ENCODE measurements at places on chromosomes 1 and 21.

GRCh38 chr1:177873238-177873637 lies 96.6 kb downstream of the SEC16B start:
- DNase-seq = peak; percentile 38

DNA sequence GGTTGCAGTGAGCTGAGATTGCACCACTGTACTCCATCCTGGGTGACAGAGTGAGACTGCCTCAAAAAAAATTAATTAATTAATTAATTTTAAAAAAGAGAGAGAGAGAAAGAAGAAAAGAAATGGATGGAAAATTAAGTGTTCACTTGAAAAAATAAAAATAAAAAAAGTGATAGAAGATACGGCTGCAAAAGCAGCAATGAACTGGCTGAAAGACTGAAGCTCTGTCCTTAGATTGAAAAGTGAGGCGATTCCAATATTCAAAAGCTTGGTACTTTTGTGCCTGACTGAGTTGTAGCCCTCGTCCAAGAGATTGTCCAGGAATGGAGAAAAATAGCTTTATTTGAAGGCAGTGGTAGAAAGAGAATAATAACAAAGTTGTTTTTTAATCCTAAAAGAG lies 154.6 kb downstream of the ADSS2 start:
- no peak for DNase-seq

GRCh38 chr1:178258536-178258935 lies 164.6 kb downstream of the RASAL2 start:
- no peak for DNase-seq

GRCh38 chr1:161159913-161160243 lies 578 bp downstream of the USP21 start:
- DNase-seq = no peak

GRCh38 chr1:109632671-109633346 lies 13.2 kb downstream of the AMPD2 start:
- no peak for DNase-seq

DNA sequence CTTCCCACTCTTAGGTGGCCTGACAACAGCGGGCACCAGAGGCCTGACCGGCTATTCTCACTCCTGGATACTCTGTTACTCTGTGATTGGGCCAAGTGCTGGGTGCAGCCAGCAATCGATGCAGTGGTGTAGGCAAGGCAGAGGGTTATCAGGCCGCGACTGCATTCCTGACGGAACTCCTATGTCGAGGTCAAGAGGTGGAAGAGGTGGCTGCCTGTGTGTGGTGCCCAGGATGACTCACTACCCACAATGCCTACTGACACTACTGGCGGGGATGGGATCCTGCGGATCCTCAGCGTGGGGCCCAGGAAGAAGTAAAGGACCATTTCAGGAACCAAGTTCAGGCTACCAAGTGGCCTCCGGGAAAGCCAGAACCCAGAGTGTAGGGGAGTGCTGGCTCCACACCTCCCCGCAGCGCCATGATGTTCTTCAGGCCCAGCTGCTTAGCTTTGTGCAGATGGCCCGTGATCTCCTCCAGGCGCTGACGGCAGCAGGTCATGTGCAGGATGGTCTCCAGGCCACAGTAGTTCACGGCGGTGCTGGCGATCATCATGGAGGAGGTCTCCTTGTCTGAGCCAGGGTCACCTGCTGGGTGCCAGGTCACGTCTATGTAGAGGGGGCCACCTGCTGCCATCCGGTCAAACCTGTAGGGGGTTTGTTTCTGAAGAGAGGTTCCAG lies 4.9 kb downstream of the MTHFR start:
- no peak for DNase-seq

- DNase-seq = peak; percentile 12
Observed at GRCh38 chr1:247373721-247374141, 42.1 kb upstream of the ZNF496 start.

- DNase-seq = peak; percentile 41
Observed at GRCh38 chr1:172497230-172497629, 35.7 kb upstream of the SUCO start.

GRCh38 chr1:216630532-216630931 lies 92.7 kb downstream of the ESRRG start:
- no peak for DNase-seq

GRCh38 chr21:16195538-16195910 lies 465.7 kb downstream of the USP25 start:
- no peak for DNase-seq

GRCh38 chr1:80931178-80931577 lies 869.6 kb upstream of the ADGRL2 start:
- no peak for DNase-seq

DNA sequence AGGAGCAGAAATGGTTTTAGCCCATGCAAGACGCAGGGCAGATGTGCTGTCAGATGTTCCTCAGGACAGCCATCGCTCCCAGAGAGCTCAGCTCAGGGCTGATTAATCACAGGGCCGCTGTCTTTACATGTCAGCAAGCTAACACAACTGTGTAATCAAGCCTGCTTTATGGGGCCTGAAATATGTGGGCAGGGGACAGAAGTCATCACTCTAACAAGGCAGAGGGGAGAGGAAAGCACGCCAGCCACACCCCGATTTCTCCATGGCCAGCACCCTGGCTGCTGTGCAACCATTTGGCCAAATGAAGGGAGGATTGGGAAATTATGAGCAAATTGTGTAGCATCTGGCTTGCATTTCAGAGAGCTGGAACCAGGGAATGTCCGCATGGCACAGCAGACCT lies 368.8 kb downstream of the NPHP4 start:
- DNase-seq = no peak

DNA sequence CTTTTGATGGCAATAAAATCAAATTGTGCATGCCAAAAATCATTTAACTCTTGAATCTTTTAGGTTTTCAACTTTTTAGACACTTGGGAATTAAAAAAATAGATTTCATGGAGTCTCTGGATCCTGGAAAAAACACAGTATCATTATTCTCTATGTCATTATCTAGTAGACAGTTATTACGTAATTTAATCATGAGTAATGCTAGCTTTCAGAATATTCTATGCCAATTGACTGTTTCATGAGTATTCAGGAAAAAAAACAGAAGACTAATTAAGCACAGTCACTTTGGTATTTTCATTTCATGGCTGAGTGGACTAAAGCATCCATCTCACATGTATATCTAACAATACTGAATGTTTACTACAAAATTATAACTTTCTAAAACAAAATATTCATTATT lies 44.0 kb downstream of the ODF2L start:
- DNase-seq = no peak

DNA sequence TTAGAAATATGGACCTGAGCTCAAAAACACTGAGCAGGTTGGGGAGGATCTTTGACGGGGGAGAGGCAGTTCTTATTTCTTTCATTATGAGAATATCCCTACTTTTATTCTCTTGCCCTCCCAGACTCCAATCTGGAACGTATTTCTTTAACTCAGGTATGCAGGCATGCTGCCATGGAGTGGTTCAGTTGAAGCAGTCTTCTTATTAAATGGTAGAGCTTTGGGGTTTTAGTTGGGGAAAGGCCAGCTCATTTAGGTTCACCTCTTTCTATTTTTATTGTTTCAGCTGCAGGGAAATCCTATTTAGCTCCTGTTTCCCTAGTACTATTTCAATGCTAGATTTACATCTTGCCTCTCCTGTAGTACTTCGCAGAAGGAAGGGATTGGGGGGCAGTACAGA lies 198.9 kb downstream of the TTLL7 start:
- DNase-seq = no peak

DNA sequence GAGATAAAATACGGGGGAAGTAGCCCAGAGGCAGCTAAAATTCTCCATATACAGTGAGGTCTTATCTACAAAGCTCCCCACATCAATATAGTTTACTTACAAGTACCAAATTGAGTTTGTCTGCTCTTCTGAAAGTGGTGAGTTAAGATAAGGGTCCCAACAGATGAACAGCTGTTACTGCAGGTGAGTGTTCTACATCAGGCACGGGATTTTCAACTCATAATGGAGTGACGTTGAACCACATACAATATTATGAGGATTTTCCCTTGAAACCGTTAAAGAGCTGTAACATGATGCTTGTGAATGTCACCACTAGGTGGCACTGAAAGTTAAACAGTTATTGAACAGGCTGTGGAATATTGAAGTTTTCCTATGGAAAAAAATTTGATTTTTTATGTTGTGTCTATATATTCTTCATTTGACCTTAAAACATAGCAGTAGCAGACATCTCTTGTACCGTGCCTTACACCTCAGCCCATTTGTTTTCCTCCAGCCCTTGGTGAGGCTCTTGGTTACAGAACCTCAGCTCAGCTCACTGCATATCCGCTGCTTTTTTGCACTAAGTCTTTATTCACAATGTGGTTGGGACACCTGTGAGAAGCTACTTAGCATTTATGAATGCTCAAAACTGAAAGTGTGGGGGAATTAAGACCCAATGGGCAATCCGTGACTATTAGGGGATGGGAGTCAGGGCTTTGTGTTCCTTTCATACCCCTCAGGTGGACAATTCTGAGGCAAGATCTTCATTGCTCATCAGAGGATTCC lies 23.2 kb downstream of the CD1D start:
- DNase-seq = peak; percentile 43

DNA sequence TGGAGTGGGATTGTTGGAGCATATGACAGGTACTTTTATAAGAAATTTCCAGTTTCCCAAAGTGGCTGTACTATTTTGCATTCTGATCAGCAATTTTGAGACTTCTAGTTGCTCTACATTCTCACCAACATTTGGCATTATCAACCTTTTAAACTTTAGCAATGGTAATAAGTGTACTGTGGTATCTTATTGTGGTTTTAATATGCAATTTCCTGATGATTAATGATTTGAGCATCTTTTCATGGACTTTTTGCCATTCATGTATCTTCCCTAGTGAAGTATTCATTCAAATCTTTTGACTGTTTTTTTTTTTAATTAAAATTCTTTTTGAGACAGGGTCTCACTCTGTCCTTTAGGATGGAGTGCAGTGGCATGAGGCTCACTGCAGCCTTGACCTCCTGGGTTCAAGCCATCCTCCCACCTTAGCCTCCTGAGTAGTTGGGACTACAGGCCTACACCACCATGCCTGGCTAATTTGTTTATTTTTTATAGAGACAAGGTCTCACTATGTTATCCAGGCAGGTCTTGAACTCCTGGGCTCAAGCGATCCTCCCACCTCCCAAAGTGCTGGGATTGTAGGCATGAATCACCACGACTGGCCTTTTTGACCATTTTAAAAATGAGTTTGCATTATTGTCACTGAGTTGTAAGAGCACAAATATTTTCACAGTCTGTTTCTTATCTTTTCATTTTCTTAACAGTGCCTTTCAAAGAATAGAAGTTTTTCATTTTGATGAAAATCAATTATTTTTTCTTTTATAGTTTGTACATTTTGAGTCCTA lies 7.8 kb upstream of the SLC6A9 start:
- no peak for DNase-seq

- DNase-seq = peak; percentile 90
Observed at GRCh38 chr1:52002038-52002917, 11.8 kb upstream of the RAB3B start.

- peak; percentile 5 for DNase-seq
Observed at GRCh38 chr1:39434797-39435395, 56.5 kb upstream of the BMP8A start.

- no peak for DNase-seq
Observed at GRCh38 chr1:203669739-203670138, 43.1 kb downstream of the ATP2B4 start.

Data from Caco-2 (cell line).